ENCODE measurements at places on chromosomes 7 and 10.

DNA sequence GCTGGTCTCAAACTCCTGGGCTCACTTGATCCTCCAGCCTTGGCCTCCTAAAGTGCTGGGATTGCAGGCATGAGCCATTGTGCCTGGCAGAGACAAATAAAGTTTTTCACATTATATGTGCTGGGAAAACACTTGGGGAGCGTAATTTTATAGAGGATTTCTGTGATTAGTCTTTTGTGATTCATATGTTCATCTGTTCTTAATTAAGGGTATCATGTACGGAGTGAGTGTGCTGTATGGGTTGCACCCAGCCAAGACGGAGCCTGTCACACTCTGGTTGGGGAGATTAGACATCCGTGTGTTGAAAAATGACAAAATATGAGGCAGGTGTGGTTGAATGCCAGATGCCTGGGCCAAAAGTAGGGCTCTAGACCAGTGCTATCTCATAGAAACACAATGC is 10.3 kb downstream of the ADRB1 start:
- no peak for DNase-seq

DNA sequence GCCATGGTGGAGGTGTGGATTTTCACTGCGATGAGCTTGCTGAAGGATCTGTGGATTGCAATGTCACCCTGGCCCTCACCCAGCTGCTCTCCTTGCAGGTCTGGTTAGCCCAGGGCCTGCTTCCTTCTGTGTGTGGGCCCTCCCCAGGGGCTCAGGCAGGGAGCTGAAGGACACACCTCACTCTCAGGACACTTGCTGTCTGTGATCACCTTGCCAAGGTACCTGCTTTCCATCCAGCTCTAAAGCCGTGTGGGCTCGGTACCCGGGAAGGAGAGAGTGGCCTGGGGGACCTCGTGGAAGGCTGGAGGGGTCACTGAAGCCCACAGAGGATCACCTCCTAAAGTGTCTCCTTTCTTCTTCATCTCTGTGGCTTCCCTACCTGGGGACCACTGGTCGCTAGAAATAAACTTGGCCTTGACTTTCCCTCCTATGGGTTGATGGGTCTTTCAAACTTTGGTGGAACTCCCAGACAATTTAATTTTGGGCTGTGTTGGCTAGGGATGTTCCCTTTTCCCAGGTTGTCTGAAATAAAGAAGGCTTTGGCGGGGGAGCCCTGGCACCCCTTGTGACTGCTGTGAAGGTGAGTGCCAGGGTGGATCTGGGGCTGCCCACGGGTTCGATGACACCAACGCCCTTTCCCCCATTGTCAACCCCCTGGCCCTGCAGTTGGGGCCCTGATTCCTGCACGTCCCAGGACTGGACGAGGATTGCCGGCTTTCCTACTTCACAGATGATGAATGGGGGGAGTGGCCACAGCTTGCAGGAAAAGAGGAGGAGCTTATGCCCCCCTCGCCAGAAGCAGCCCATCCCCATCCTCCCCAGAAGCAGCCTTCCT is 331.0 kb downstream of the ADARB2 start:
- DNase-seq: no peak

DNA sequence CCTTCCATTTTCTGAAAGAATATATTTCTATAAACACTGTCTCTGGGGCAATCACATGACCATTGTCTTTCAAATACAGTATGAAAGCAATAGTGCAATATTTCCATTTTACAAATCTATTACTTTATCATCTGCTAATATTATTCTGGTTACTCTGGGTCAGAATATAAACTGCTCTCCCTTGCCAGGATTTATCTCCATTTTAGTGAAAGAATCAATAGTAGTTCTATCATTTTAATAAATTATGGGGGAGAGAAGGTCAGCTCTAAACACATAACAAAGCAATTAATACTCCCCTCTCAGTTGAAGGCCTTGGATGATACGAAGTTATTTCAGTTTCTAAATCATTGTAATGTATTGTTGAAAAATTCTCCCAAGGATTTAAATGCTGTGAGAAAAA is 608.3 kb downstream of the MAGI2 start:
- DNase-seq: no peak

DNA sequence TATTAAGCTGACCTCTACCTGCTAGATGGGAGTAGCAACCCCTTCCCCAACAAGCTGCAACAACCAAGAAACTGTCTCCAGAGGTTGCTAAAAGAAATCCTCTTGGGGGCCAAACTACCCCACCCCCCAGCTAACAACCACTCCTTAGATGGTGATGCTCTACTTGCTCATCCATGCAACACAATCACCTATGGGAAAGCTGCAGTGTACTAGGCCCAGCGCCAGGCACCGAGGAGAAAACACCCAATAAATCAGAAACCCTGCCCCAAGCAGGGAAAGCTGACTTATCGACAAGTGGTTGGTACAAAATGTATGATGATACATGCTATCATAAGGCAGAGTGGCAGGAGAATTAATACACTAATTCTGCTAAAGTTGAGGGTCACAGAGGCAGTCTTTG is 17.3 kb downstream of the SLC25A13 start:
- DNase-seq: no peak

DNA sequence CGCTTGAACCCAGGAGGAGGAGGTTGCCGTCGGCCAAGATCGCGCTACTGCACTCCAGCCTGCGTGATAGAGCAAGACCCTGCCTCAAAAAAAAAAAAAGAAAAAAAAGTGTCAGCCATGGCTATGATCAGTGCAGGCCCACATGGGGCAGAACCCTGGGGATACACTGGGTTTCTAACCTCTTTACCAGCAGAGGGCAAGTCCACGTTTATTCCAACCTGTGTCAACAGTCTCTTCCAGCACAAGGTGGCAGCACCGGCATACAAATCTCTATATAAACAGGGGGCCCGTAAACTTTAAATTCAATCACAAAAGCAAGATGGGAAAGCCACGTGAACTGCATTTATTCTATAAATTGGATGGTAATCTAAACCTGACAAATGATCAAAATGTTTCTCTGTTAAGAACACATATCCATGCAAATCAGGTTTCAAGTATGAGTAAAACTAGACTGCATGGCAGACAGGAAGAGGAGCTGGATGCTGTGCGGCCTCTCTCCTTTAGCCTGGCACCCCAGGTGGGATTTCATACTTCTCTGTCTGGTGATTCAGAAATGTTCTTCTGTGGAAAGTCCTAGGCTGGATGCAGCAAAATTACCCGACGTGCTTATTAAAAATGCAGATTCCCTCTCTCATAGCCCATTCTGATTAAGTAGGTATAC is 60.0 kb upstream of the STEAP1B start:
- DNase-seq: peak; percentile 66

GRCh38 chr10:11164803-11165590 is 147.3 kb downstream of the CELF2 start:
- peak; percentile 99 for DNase-seq

GRCh38 chr7:54992871-54993475 is 25.8 kb upstream of the EGFR start:
- DNase-seq: no peak

DNA sequence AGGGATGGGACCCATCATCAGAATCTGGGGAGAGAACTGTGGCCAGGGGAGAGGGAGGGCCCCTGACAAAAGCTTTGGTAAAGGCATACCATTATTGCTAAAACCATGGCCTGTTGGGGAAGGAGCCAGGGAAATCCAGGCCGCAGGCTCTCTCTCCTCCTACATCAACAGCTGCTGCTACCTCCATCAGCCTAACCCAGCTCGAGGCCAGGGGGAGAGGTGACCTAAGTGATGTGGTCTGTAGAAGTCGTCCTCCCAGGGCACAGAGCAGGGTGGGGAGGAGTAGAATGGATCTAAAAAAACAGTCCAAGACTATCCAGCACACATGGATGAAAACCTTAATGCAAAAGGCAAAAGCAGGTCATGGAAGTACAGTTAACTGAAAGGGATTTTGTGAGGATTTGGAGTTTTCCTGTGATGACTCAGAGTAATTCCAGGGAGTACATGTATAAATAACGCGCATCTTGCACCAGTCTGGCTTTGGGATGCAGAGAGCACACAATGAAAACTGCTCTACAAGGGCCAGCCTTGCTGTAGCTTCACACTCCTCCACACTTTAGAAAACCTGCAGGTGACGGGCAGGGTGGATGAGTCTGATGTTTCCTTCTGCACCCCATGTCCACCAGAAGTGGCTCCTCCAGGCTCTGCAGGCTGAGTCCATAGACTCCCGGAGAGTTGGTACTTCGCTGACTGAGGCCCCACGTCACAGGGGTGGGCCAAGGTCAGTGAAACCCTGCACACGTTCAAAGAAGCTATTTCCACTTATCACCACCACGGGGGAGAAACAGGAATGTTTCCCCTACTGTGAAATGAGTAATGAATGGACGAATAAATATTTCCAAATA is 38.5 kb upstream of the MSMB start:
- no peak for DNase-seq

DNA sequence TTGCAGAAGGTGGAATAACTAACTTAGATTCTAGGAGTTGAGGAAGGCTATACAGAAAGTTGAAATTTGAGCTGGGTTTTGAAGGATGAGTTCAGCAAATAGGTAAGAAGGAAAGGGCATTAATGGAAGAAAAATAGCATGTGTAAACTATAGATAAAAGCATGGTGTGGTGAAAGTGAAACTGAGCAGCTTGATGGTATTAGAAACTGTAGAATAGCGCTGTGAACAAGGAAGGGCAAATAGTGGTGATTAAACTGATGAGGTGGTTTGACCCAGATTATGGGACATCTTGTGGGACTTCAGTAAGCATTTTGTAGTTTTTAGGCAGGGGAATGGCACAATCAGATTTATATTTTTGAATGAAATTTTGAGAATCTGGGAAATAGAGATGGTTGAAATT is 90.5 kb downstream of the EXOC6 start:
- DNase-seq: no peak

- DNase-seq: no peak
These were observed 8.2 kb downstream of the ANKMY2 start for GRCh38 chr7:16637379-16637778.

DNA sequence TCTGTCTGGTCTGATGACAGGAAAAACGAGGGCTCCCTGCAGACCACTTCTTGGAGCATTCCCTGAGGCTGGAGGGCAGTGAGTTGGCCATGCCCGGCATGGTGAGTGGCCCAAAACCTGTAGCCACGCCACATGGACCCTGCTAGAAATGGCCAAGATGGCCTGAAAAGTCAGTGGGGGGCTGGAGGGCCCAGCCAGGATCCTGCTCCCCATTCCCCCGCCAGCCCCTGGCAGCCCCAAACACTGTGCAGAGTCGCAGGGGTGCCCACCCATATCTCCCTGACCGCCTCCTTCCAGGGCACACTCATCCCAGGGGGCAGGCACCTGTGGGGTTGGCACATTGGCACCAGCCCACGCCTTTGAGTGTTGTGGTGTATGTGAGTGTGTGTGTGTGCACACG is 18.7 kb upstream of the PPP2R2D start:
- no peak for DNase-seq

- no peak for DNase-seq
These were observed 11.1 kb downstream of the PKD1L1 start for GRCh38 chr7:47937065-47937687.

DNA sequence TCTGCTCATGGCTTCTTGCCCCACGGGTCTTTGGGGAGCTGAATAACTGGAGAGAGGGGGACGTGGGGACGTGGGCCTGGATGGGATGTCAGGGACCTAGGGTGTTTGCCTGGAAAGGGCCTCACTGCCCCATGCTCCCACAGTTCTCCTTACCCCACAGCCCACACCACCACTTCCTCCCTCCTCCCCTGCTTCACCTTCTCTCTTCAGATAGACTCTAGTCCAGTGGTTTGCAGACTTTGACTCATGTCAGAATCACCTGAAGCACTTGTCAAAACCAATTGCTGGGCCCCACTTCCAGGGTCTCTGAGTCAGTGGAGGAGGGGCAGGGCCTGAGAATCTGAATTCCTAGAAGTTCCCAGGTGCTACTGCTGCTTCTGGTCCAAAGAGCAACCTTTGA is 327.4 kb downstream of the RPS24 start:
- no peak for DNase-seq

DNA sequence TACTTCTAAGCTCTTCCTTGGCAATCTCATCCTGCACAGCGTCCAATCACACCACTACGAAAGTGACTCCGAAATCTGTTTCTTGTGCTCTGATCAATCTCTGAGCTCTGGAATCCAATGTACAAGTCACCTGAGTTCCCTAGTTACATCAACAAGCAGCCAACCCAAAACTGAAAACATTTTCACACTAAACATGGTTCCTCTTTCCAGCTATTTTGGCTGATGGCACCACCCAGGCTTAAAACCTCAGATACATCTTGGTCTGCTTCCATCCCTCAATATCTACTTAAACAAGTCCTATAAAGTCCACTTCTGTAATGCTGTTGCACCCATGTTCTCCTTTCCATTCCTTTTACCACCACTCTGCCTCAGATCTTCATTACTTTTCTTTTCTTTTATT is 3.6 kb downstream of the BLOC1S2 start:
- DNase-seq: no peak

- no peak for DNase-seq
These were observed 247.1 kb upstream of the GALNT17 start for GRCh38 chr7:70884809-70885208.

DNA sequence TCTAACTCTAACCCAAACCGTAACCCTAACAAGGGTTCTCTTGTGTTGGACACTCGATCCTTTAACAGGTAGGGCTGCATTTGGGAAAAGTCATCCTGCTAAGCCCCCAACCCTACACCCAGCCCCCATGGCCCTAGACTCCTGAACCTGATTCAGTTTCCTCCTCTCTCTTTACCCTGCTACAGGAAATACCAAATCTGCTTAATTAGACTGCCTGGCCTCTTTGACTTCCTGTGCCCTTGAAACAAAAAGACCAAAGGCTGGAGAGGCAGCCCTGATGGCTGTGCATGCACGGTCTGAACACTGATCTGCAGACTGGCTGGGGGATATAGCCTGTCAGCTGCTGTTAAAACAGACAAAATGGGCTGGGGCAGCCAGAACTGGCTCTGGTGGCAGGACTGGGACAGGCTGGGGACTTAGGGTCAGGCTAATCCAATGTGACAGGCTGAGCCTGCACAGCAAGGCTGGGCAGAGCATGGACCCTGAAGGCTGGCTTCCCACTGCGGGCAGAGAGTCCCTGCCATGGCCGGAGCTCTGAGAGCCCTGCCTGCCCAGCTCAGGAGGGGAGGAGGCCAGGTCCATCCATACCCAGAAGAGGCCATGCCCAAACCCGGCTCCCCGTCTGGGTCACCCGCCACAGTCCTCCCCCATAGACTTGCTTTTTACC is 51.0 kb upstream of the MSMB start:
- no peak for DNase-seq

DNA sequence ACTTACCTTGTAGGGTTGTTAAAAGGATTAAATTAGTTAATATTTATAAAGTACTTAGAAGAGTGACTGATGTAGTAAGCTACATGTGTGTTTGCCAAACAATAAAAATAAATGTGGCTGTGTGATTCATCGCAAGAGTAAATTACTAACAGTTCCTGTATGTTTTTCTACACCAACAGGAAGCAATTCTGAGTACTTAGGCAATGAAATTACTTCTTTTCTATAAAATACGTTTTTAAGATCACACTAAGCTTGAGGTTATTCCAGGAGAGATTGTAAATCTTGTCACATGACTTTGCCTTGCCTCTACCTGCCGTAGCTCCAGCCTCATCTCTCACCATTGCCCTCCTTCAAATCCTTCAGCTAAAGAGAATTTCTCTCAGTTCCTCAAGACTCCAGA is 18.1 kb upstream of the GSTK1 start:
- no peak for DNase-seq
